ENCODE measurements at places on chromosomes 1 and 21.

DNA sequence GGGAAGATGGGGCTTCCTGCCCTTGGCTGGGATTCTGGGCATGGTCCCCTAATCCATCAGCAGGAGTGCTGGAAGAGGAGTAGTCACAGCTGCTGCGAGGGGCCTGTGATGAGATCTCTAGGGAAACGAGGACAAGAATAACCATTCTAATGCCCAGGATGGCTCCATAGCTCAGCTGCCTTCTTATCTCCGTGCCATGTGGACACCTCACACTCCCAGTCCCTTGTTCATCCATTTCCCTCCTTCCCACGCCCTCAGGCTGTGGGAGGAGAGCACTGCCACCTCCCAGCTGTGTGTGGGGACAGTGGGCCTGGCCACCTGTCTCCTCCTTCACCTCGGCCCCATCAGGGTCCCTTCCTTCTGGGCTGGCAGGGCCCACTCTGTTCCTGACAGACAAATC lies 16.1 kb upstream of the ETV3 start:
- DNase-seq = no peak

DNA sequence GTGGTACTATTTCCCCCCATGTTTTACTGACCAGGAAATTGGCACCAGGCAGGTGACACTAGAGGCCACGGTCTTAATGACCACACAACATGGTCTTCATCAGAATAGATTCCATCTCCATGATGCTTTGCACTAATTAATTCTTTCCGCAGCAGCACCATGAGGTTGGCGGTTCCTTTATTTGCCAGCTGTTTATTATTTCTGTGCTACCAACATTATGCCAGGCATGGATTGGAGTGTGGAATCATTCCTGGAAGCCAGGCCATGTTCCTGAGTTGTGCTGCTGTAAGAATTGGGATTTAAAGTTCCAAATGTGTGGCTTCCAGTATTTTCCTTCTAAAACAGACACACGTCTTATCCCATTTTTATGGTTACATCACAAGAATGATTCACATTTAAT lies 107.8 kb downstream of the NFIA start:
- DNase-seq = no peak

DNA sequence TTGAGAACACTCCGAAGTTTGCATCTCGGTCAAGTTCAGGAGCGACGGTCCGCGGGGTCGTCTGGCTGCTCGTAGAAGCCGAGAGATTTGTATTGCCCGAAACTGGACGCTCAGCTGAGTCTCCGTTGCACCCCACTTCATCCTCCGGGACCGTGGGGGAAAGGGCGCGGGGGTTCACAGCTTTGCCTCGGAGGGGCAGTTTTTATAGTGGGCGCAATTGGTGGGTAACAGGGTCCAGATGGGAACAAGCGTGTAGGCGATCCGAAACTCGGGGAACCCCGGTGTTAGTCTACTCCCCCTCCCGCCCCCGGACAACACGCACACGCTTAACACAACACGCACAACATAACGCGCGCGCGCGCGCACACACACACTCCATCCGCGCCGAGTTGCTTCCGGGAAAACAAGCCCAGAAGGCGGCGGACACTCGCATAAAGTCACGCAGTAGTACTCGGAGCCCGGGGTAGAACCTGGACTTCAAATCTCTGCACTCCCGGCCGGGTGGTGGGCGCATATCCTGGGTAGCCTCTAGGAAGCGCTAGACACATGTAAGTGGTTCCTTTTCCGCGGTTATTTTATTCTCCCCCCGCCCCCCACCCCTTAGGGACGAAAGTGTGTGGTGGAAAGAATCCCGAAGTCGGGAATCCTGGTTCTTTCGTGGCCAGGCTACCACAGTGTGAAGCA lies 1.1 kb upstream of the JUN start:
- peak; percentile 82 for DNase-seq

GRCh38 chr1:25501235-25502058 lies 42.0 kb upstream of the LDLRAP1 start:
- DNase-seq = no peak

DNA sequence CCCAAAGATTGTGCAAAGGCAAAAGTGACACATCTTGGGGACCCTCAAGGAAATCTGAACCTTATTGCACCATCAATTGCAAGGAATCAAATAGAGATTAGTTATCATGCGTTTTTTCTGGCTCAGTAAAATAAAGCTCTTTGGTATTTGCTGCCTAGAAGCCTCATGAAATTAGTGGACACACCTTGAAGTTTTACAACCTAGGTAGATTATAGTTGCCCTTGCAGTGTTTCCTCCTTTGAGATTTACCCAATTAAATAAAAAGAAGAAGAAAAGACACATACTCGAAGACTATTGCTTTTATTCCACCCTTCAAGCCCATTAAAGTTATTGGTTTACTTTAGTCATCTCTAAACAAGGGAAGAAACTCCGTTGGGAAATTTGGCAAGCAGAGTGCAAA lies 70.0 kb downstream of the IL23R start:
- no peak for DNase-seq

- no peak for DNase-seq
Observed at GRCh38 chr1:236982380-236982779, 21.9 kb downstream of the MT1HL1 start.

GRCh38 chr1:91777196-91777595 lies 108.8 kb downstream of the TGFBR3 start:
- DNase-seq = no peak

GRCh38 chr1:65524931-65525265 lies 104.4 kb downstream of the LEPR start:
- DNase-seq = no peak

DNA sequence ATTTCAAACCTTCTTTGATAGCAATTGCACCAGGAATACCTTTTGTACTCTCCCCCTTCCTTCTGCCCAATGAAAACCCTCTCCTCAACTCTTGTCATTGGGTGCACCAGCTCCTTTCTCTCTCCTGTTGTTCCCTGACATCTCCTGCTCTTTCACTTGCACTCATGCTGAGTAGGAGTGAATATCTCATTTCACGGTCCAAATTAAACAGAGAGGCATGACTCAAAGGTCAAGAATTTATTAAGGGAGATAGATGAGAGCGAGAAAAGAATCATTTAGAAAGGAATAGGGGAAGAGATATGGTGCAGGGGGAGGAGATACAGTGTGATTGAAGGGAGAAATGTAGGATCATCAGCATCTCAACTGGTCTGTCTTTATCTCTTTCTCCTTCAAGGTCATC lies 22.1 kb downstream of the AIM2 start:
- DNase-seq = no peak

GRCh38 chr1:190478149-190479049 lies 735 bp upstream of the BRINP3 start:
- peak; percentile 49 for DNase-seq

- DNase-seq = no peak
Observed at GRCh38 chr1:43947061-43947873, 517 bp downstream of the IPO13 start.

GRCh38 chr1:168688644-168689326 lies 40.2 kb downstream of the DPT start:
- DNase-seq = peak; percentile 21

DNA sequence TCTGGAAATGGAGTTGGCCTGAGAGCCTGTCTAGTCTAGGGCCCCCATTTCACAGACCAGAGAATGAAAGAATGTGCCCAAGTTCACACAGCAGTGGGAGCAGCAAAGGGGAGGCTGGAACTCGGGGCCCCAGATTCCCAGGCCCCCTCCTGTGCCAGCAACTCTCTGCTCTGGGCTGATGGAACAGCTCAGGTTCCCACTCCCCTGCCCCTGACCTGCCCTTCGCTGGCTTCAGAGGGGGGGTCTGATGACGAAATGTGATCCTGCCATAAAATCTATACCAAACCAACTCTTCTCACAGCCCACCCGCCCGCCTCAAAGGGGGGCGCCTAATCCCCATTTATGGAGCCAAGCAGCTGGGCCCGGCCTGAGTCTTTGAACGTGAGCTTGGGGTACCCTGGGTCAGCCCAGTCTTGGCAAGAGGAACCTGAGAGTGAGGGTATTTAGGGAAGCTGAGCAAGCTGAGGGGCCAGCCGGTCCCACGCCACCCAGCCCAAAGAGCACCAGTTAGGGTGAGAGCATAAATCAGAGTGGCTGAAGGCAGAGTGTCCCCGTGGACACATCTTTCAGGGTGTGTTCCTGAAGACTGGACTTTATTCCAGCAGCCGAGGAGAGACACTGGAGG lies 65.0 kb downstream of the FOXD2 start:
- no peak for DNase-seq

DNA sequence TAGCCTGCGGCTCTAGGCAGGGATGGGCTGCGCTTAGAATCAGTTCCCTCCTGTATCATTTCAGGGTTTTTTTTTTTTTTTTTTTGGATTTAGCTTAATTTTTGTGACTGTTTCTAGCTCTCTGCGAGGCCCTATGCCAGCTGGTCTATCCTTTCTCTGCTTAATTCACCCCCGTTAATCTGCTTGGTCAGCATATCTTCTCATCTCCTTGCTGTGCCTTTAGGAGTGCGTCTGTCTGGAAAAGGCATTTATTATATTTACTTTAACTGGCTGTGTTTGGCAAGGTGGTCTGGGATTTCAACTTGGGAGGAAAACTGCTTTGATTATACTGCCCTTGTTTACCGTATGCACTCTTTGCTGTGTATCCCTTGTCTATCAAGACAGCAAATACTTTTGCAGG lies 184.8 kb upstream of the KIAA0040 start:
- no peak for DNase-seq

GRCh38 chr1:20530306-20530705 lies 22.1 kb upstream of the FAM43B start:
- DNase-seq = no peak

DNA sequence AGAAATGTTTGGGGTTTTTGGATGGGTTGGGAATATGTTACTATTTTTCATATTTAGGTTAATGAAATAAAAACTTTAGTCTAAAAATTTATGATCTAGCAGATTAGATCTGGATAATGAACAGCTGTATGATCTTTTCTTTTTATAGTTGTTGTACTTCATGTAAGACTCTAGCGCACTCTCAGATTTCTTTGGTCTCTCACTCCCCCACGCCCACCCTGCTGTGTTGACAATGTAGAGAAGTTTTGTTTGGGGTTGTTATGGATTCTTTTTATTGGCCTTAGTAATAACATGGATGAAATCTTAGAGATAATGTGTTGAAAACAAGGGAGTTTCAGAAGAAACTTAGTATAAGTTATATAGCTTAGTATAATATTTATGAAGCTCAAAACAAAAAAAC lies 5.5 kb downstream of the KLF18 start:
- DNase-seq = no peak

DNA sequence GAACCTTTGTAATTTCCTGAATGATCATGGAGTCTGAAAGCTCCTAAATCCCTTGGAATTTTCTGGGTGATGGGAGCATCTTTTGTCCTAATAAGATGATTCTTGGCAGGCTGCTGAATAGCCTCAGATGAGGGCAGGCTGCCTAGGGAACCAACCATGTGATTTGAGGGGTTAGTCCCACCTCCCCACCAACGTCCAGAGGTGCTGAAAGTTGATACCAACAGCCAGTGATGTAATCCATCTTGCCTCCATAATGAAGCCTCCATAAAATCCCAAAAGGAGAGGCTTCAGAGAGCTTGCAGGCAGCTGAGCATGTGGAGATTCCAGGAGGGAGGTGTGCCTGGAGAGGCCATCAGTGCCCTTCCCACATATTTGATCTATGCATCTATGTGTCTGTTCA lies 43.7 kb downstream of the GTF2B start:
- DNase-seq = peak; percentile 9

GRCh38 chr1:94302497-94302896 lies 65.1 kb upstream of the ARHGAP29 start:
- DNase-seq = no peak

GRCh38 chr1:210487021-210487420 lies 158.3 kb downstream of the HHAT start:
- no peak for DNase-seq

- no peak for DNase-seq
Observed at GRCh38 chr1:82628887-82629286, 828.2 kb downstream of the ADGRL2 start.

DNA sequence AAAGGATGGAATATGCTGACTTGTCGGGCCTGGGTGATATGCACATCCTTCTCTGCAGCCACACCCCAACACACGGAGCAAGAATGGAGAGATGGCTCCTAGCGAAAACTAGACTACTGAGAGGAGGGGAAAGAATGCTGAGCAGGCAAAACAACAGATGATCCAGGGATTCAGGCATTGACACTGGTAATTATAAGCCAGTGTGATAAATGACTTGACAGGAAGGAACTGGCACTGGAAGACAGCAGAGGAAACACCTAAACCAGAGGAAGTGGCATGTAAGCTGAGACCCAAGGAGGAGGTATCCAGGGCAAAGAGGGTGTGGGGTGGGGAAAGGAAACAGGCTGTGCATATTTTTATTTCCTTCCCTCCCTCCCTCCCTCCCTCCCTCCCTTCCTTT lies 31.7 kb upstream of the KHDRBS1 start:
- no peak for DNase-seq

- no peak for DNase-seq
Observed at GRCh38 chr1:113876176-113876575, 4.7 kb upstream of the PTPN22 start.

- no peak for DNase-seq
Observed at GRCh38 chr1:59499943-59500569, 203.2 kb downstream of the FGGY start.

GRCh38 chr1:210260096-210260495 lies 27.5 kb downstream of the SERTAD4 start:
- no peak for DNase-seq

GRCh38 chr1:214417545-214418210 lies 133.7 kb downstream of the PTPN14 start:
- DNase-seq = no peak

DNA sequence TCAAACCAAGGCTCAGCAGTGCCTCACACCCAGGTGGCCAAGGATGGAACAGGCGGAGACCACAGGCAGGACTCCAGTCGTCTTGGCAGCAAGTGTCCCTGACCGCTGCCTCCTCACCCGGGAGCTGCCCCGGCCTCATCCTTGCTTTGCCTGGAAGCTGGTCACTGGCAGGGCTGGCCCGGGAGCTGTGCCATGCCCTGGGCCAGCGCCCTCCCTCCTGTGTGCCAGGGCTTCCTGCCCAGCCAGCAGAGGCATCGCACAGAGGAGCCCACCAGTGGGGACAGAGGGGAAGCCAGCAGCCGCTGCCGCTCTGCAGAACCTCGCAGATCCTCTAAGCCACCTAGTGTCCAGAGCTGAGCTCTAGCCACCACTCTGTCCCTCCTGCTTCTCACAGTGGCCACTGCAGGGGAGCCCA lies 7.8 kb downstream of the CASZ1 start:
- no peak for DNase-seq

- no peak for DNase-seq
Observed at GRCh38 chr1:159866066-159866465, 3.6 kb upstream of the VSIG8 start.

- no peak for DNase-seq
Observed at GRCh38 chr1:33022650-33023200, 14.0 kb downstream of the AK2 start.

DNA sequence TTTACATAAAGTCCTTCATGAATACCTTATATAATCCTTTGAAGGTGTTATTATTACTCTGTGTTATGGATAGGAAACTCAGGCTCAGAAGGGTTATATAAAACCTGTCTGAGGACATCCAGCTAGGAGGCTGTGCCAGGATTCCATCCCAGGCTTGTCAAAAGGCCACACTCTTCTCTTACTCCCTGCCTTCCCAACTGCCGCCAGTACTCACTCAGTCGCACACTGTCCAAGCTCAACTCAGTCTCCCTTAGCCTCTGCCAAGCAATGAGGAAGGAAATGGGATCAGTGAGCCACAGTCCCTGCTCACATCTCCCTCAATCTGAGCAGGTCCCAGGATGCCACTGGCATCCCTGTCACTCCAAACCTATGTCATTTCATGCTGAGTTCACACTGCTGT lies 94.4 kb downstream of the NAV1 start:
- DNase-seq = no peak
